ENCODE measurements at places on chromosomes 1 and 21.

DNA sequence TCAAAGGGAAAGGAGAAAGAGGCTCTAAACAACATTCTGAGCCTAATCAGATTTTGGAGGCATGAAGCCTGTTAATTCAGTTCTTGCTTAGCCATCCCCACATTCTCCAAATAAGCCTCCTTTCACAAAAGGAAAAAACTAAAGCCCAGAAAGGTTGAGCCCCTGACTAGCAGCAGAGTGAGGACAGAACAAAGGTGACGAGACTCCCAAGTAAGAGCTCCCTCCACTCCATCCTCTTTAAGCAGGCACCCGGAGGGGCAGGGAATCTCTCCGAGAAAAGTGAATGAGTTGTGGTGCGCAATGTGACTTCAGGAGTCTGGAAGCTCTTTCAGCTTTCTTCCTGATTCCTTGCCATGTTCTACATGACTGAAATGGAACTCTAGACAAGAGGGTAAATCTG lies 43.4 kb upstream of the MYBPHL start:
- no peak for DNase-seq

- no peak for DNase-seq
Measured at GRCh38 chr1:169487133-169487532, 1.4 kb upstream of the SLC19A2 start.

DNA sequence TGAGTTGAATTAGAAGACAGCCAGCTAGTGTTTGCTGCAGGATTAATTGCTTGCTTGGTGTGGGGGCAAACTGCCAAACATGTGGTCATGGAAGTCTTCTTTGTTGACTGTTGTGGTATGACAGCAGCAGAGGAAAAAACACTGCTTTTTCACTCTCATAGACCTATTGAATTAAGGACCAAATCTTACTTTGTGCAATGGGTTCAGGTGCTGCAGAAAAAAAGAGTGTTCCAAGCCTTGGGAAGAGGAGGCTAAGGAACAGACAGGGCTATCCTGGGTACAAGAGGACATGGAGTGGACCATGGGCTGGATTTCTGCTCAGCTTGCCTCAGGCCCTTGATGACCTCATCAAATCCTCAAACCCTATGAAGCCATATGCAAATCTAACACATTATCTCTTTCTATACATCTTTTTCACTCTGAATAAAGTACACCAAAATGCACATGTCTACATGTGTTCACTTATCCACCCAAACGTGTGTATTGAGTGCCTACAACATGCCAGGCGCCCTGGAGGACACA lies 61.5 kb downstream of the SIPA1L2 start:
- no peak for DNase-seq

- DNase-seq, result peak; percentile 19
Measured at GRCh38 chr1:93304716-93305138, 41.0 kb upstream of the DR1 start.

DNA sequence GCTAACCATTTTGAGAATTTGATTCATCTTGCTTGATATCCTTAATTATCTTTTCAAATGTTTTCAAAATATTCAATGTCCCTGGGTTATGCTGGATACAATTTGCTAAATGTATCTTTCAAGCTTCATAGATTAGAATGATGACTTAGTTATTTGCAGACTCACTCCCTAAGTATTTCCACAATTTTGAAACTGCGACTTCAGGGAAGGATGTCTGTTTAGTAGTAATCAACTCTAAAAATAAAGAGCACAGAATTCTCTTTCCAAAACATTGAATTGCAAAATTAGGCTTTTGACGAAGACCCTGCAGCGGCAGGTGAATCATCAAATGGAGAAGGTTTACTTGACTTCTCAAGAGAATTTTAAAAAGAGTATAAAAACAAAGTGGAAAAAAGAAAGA lies 14.2 kb downstream of the RGS1 start:
- DNase-seq, result no peak

DNA sequence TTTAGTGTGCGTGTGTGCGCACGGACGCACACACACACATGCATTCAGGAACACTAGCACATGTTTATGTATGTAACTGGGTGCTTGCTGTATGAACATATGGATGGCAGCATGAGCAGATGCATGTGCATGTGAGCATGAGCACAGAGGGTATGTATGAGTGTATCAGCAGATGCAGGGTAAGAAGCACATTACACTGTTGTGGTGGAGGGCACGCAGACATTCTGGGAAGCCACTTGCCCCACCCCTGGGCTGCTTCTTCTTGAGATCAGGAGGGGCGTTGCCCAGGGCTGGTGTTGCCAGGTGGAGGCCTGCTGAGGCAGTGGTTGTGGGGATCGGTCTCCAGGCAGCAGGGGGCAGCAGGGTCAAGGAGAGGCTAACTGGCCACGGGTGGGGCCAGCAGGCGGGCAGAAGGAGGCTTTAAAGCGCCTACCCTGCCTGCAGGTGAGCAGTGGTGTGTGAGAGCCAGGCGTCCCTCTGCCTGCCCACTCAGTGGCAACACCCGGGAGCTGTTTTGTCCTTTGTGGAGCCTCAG lies 3.9 kb upstream of the P3R3URF start:
- no peak for DNase-seq

GRCh38 chr1:233269656-233270055 lies 25.9 kb downstream of the PCNX2 start:
- no peak for DNase-seq

GRCh38 chr1:245526141-245526540 lies 371.4 kb downstream of the KIF26B start:
- no peak for DNase-seq

DNA sequence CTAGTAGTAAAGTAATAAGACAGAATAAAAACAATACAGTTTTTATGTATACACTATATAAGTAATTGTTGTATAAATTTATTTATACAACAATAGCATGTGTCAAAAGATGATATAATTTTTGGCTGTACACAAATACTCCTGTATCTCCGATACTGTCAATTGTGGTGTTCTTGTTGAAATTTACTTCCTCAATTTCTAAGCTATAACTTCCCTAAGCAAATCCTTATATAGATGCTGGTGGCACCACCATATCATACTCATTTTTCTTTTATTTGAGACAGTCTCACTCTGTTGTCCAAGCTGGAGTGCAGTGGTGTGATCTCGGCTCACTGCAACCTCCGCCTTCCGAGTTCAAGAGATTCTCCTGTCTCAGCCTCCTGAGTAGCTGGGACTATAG lies 141.0 kb upstream of the HP1BP3 start:
- no peak for DNase-seq

- no peak for DNase-seq
Measured at GRCh38 chr1:248786156-248786555, 30.6 kb upstream of the LYPD8 start.

- DNase-seq, result no peak
Measured at GRCh38 chr21:38525454-38525853, 27.2 kb upstream of the ERG start.

DNA sequence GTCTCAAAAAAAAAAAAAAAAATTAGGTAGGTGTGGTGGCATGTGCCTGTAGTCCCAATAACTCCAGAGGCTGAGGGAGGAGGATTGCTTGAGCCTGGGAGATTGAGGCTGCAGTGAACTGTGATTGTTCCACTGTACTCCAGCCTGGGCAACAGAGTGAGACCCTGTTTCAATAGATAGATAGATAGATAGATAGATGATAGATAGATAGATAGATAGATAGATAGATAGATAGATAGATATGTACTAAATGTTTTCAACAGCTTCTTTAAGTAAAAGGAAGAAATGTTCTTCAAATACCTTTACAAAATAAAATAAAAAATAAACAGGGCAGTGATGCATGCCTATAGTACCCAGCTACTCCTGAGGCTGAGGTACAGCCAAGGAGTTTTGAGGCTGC lies 9.8 kb downstream of the KIF1B start:
- DNase-seq, result no peak

DNA sequence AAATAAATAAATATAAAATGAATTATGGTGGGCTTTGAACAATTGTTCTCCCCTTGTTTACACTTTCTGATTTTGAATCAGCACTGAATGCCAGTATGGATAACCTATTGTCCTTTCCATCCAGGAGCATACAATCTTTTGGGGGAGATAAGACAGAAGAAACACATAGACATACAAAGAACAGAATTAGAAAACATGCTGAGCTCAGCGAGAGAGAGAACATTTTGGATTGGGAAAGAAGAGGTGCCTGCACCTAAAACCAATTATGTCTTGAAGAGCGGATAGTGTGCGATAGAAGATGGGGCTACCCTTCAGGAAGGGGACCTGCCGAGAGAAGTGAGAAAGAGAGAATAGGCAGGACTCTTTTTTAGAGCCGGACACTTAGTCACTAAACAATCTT lies 6.6 kb downstream of the PGM1 start:
- DNase-seq, result no peak

- DNase-seq, result peak; percentile 45
Measured at GRCh38 chr1:95233319-95233736, 682 bp upstream of the RWDD3 start.

- no peak for DNase-seq
Measured at GRCh38 chr1:205379056-205379455, 22.3 kb upstream of the KLHDC8A start.

DNA sequence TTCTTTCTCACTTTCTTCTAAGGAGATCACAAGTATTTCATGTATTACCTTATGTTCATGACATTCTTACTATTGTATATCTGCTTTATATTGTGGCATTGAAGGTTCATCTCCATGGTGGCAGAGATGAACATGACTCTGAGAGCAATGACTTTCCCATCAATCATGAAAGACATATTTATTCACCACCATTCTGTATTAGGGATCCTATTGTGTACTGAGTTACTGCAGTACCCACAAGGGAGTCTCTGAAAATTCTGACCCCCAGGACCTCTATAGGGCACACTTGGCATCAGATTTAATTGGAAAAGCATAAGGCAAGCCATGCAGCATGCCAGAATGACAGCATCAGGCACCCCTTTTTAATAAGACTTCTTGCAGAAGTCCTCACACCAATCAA lies 21.9 kb upstream of the C21orf91 start:
- DNase-seq, result no peak

- peak; percentile 91 for DNase-seq
Measured at GRCh38 chr1:16032388-16033102, 10.7 kb downstream of the CLCNKA start.

DNA sequence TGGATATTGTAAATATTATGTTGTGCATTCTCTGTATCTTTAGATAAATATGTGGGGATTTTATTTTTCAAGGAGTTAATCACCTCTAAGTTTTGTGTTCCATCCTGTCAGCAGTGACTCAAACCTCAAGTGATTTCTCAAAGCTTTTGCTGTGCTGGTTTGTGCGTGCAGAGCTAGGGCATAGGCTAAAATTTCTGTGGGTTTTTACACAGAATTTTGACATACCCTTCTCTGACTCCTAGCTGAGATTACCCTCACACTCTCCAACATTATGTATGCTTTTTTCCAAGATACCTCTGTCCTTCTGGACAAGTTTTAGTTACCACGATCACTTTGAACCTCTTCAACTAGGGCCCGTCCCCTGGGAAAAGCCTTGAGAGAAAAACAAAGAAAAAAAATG lies 384.9 kb downstream of the NCAM2 start:
- DNase-seq, result no peak

- DNase-seq, result no peak
Measured at GRCh38 chr1:34002810-34003209, 138.9 kb downstream of the HMGB4 start.

DNA sequence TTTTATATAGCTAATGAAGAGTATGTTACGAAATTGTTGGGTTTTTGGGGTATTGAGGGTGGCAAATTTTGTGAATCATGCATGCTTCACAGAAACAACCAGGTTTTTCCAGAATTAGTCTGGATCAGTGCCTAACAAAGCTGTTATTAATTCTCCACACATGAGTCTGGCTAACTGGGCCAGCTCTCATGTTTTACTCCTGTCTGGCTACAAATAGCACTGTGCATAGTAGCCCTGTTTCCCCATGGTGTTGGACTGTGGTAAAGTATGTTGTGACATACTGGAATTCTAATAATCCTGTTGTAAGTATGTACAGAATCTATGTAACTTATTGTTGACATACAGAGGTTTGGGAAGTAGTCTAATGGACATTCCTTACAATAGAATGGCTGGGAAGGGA lies 35.8 kb downstream of the S100B start:
- no peak for DNase-seq

DNA sequence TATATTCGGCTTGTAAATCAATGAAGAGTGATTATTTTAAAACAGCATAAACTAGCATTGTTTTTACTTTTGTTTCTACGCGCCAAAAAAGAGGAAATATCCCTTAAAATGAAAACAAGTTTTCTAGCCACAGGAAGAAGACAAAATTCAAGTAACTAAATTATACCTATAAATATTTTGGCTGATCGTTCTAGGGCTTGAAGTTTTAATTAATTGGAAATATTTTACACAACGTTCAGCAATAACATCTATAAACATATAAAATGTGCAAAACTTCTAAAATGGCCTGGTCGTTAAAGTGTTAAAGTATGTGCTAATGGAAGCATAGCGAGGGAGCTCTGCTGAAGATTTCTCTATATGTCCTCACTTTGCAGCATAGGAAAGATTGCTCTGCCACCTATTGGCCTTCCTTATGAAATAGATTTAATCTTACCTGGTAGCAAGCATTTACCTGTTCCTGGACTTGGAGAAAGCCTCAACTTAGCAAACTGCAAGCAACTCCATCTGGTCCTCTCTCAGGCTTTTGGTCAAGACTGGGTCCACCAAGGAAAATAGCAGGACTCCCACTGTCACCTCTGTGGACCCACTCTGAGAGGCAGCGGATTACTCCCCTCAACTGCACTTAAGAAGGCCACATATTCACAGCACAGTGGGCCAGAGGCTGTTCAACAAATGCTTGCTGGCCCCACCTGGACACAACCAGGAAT lies 351.3 kb upstream of the RUNX1 start:
- DNase-seq, result peak; percentile 30

GRCh38 chr1:53804791-53805505 lies 33.1 kb downstream of the NDC1 start:
- no peak for DNase-seq

GRCh38 chr1:116820369-116820768 lies 66.1 kb downstream of the CD2 start:
- no peak for DNase-seq

DNA sequence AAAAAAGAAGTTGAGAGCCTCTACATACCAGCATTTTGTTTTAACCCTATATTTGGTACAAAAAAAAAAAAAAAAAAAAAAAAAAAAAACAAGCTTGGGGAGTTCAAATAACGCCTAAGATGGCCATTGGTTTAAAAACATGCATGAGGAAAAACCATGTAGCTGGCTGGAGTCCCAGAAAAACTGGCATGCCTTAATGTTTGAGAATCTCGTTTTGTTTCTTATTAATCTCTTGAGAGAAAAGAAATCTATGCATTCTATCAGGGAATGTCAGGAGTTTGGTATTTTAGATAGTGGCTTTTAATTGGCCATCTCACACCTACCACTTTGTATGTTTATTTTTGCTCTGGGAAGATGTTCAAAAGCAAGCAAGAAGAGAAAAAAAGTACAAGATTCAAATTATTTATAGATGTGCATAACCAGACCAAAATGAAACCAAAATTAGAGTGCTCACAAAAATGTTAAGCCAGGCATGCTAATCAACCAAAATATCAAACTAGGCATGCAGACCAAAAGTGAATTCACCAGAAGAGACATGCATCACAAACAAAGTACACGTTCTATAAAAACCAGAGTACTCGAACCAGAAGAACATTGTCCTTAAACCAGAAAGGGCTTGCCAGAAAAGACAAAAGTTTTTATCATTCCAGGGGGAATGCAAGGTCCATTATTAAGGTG lies 156.6 kb downstream of the AK5 start:
- no peak for DNase-seq
